Stimulated activated CD4-positive, alpha-beta T cell treated with anti-CD3 and anti-CD28 coated beads, TNF-alpha, amount 100 ng/mL, for 24 hours (primary cell): ENCODE measurements at places on chromosomes 3 and 15.

DNA sequence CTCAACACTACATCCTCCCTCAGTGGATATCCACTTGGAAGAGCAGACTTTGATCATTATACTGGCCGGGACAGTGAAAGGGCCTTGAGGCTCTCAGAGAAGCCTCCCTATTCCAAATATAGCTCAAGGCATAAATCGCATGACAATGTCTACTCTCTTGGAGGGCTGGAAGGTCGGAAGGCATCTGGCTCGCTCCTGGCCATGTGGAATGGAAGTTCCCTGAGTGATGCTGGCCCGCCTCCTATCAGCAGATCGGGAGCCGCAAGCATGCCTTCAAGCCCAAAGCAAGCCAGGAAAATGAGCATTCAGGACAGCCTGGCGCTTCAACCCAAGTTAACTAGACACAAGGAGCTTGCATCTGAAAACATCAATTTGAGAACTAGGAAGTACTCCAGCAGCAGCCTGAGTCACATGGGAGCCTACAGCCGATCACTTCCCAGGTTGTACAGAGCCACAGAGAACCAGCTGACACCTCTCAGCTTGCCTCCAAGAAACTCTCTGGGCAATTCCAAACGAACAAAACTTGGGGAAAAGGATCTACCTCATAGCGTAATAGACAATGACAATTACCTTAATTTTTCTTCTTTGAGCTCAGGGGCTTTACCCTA is 25.4 kb downstream of the PHLDB2 start:
- DNase-seq: no peak

- DNase-seq: no peak
Observed at GRCh38 chr15:73354241-73354640, 14.5 kb downstream of the HCN4 start.

GRCh38 chr3:149701977-149702350 is 44.1 kb upstream of the WWTR1 start:
- DNase-seq: no peak

DNA sequence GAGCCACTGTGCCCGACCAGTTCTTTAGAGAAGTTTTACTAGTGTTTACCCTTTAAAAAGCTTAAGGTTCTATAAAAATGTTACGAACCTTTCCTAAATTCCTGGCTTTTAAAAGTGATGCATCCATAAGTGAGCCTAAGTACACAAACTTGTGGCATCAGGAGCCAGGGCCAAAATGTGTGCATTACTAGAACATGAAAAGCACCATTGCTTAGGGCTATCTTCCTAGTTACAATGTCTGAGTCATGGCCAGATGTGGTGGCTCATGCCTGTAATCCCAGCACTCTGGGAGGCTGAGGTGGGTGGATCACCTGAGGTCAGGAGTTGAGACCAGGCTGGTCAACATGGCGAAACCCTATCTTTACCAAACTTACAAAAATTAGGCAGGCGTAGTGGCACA is 39.9 kb downstream of the LEO1 start:
- no peak for DNase-seq

DNA sequence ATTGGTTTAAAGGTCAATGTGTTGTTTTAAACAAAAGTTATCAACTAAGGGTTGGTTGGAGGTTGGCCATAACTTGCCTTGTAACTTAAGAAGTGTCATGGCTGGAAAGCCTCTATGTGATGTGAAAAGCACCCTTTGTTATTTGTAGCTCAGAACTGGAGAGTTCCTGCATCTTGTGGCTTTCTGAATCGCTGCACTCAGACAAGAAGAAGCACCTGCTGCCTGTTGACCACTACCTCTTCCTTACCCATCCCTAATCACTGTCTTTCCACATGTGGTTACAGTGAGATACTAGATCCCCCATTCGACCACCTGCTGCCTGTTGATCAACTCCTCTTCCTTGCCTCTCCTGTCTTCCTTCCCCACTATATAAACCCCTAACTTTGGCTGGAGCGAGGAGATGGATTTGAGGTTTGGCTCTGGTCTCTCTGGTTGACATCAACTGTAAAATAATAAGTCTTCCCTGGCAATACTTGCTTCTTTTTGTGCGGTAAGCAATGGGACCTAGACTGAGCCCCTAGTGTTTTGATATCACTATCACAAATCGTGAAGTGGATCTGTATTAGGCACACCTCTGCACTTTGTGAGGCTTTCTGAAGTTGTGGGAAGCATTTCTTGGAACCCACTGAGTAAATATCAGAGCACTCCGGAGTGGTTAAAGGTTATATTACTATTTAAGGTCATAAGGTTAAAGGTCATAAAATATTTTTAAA is 13.8 kb downstream of the RPL39L start:
- no peak for DNase-seq

- DNase-seq: no peak
Observed at GRCh38 chr3:59675495-59675894, 625.7 kb upstream of the CFAP20DC start.

GRCh38 chr3:42188376-42188775 is 77.6 kb downstream of the CCK start:
- no peak for DNase-seq

- DNase-seq: no peak
Observed at GRCh38 chr3:179991883-179992282, 44.9 kb downstream of the PEX5L start.

DNA sequence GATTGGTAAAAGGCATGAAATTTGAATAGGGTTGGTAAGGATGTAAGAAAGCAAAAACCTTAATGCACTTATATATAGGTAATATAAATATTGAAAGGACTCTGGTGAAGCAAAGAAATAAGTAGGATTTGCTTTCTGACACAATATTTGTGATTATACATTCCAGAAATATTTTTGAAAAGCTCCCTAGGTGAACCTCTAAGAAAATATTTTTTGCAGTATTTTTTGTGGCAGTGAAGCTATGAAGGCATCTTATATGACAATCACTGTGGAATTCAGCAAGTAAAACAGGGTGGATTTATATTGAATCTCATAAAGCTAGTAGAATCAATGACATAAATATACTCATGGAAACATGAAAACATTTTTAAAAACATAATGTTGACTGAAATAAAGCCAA is 119.6 kb upstream of the EPHA3 start:
- no peak for DNase-seq

GRCh38 chr3:8645712-8646111 is 1.1 kb upstream of the SSUH2 start:
- DNase-seq: no peak

- DNase-seq: no peak
Observed at GRCh38 chr3:112640930-112641801, at the start of gene CCDC80. CCDC80 (minus strand) TSS chr3:112641143; CDS start chr3:112639905, 1,238 bp downstream.

- DNase-seq: no peak
Observed at GRCh38 chr15:67240235-67241131, 14.0 kb downstream of the AAGAB start.

- DNase-seq: peak; percentile 73
Observed at GRCh38 chr3:197878427-197878826, 71.6 kb upstream of the RPL35A start.

DNA sequence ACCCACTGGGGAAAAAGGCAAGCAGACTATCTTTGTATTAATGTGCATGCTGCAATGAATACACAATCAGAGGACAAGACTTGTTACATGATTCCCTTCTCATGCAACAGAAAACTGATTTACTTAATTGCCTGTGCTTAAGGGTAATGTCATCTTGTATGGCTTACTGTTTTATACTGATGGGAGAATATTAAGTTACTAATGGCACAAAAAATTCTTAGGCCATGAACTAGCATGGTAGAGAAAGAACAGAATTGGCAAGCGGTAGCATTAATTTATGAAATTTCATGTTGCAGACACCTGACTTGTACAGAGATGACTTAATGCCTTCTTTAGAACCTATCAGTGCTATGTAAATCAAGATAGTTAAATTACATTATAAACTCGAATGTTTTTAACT is 282.3 kb downstream of the CNTN3 start:
- no peak for DNase-seq

GRCh38 chr15:99615460-99615859 is 49.7 kb downstream of the MEF2A start:
- DNase-seq: no peak

- no peak for DNase-seq
Observed at GRCh38 chr3:126279853-126280252, 77.4 kb downstream of the KLF15 start.

DNA sequence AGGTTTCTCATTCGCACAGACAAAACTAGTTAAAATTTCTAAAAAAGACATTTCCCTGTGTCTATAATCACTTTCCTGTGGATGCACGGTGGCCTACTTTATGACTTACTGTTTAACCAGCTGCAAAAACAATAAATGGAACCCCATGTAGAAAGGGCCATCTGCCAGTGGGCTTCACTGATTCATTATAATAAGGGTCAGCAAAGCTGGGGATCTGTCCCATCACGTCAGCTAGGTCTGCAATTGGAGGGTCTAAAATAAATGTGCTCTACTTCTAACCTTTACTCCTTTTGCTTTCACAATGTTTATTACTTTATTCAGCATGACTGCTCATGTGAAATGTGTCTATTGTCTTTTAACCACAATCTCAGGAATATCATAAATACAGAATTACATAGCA is 43.1 kb upstream of the NMD3 start:
- no peak for DNase-seq

DNA sequence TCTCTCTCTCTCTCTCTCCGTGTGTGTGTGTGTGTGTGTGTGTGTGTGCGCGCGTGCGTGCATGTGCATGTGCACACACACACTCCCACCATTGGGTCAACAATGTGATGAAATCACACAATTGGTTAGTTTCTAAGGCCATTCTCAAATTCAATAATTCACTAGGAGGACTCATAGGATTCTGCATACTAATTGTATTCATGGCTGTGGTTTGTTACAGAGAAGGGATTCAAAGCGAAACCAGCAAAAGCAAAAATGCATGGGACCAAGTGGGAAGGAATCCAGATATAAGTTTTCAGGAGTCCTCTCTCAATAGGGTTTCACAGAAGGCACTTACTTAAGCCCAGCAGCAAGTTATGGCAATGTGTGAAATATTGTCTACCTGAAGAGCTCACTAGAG is 515.0 kb downstream of the PYDC2 start:
- DNase-seq: no peak

DNA sequence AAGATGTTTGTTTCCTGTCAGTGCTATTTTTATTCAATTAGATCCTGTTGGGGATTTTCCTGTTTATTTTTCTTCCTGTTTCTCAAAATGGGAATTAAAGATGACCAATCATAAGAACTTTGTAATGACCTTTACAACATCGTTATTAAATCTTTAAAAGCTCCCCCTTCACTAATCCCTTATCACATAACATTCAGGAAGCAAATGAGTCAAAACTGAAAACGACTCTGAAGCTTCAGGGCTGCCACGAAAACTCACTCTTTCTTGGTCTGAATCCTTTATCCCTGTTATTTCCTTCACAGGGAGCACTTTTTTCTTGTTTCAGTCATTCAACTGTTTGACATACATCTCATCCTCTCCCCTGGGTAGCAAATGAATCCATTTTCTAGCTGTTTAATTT is 75.8 kb upstream of the MB21D2 start:
- no peak for DNase-seq

- no peak for DNase-seq
Observed at GRCh38 chr3:32147933-32148332, 41.5 kb downstream of the GPD1L start.

- no peak for DNase-seq
Observed at GRCh38 chr3:12175844-12176453, 17.2 kb upstream of the TIMP4 start.

- no peak for DNase-seq
Observed at GRCh38 chr15:92524161-92524560, 130.5 kb downstream of the ST8SIA2 start.

DNA sequence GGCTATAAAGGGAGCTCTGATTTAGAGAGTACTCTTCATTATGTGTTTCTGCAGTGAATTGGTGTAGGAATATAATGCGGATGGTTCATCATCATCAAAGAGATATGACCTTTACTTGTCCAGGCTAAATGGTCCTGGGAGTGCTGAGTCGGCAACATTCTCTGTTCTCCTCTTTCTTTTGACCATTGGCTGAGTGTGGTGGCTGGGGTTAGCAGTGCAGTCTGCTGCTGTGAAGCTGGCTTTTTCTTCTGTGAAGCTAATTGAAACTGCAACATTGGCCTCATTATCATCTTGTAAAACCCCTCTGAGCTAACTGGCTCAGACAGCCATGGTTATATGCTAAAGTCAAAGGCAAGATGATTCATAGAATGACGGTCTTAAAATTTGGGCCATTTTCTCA is 83.8 kb downstream of the THRB start:
- DNase-seq: no peak

DNA sequence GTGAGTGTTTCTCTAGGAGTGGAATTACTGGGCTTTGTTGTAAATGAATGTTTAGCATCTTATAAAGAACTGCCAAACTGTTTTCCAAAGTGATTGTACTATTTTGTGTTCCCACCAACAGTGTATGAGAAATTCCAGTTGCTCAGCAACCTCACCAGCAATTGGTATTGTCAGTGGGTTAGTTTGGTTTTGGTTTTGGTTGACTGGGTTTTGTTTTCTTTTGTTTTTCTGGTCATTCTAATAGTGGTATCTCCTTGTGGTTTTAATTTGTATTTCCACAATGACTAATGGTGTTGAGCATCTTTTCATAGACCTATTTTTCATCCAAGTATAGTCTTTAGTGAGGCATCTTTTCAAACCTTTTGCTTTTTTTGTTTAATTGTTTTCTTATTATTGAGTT is 27.1 kb downstream of the FILIP1L start:
- DNase-seq: no peak

DNA sequence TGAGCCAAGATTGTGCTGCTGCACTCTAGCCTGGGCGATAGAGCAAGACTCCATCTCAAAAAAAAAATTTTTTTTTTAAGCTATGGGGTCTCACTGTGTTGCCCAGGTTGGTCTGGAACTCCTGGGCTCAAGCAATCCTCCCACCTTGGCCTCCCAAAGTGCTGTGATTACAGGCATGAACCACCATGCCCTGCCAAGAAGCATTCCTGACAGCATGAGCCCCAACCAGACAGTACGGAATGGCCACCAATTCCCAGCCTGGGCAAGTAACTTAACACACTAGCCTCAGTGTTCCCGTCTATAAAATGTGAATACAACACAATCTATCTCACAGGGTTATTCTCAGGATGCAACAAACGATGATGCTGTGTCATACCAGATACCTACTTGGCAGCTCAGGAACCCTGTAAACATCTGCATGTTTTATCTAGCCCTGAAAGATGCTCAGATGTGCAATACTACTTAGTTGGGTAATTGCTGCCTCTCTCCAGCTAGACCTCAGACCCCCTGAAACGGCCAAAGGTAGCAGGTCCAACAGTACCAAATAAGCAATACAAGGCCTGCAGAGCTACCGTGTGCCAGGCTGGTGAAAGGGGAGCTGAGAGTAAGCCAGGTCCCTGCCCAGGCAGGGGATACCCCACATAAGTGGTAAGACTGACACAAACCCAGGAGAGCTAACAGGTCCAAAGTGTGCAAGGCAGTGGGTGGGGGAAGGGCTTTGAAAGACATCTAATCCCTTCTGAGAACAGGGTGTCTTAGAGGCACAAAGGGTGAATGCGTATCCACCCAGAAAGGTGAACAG is 1.9 kb downstream of the TKT start:
- DNase-seq: no peak

DNA sequence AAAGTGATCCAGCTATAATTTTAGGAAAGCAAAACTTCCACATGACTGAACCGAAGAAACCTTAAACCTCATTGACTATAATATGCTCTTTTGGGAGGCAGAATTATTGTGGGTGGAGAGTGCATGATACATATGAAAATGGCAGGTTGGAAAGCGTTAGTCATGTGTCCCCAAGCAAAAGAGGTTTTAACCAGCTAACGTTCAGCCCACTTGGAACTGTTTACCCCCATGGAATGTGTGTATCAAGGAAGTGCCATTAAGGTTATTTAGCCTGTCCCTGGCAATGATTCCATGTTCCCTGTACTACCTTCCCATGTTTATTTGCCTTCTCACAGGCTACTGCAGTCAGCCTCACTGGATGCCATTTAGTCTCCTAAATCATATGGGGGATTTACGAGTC is 44.1 kb upstream of the LRRC58 start:
- no peak for DNase-seq

GRCh38 chr15:31498756-31499155 is 172.1 kb downstream of the KLF13 start:
- no peak for DNase-seq
